ENCODE measurements at places on chromosomes 2 and 18. TPM values are rescaled to one million over a fixed set of nuclear protein-coding genes. Genes with fewer than 3 reads are reported as not detected.
A peak's percentile ranks its signal among the peaks of the same experiment; 100 is the strongest.

The RIT2 gene
- total RNA-seq: not detected

DNA sequence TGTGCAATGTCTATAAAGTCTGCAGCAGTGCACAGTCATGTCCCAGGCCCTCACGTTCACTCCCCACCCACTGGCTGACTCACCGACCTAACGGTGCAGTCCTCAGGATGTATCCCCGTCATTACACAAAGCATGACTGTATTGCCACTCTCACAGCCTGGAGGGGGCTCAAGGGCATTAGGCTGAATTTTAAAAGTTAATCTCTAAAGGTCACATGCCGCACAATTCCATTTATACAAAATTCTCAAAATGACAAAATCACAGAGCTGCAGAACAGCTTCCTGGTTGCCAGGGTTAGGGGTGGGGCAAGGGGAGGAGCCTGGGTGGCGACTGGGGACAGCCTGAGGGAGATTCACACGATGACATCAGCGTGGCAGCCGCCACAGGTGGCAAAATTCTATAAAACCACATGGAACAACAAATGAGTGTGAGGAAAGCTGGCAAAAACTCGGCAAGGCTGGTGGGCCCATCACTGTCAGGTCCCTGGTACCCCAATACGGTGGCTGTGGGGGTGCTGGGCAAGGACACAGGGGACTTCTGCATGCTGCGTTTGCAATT is 97.6 kb downstream of the NDUFA10 start:
- DNase-seq: peak; percentile 83

DNA sequence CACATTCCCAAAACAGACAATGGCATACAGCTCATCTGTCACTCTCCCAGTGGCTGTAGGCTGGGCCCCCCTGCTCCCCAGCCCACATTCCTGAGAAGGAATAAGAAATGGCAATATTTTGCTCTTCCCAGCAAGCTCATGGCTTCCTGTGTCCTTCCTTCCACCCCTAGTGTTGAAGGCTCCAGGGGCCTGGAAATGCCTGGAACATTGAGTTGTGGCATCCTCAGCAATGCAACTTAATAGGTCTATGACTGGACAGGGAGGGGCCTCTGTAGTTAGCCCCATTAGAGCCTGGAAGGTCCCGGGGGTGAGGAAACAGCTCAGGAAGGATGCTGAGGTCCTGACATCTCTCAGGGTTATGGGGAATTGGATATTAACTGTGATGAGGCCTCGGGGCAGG is 3.3 kb downstream of the KIF3C start:
- no peak for DNase-seq

The TEX44 gene
- not detected for total RNA-seq

GRCh38 chr2:149023091-149023490 is 15.4 kb upstream of the LYPD6B start:
- DNase-seq: no peak

Data from HFFc6 (cell line).